ENCODE measurements at places on chromosomes 4 and X. TPM values are rescaled to one million over a fixed set of nuclear protein-coding genes. Genes with fewer than 3 reads are reported as not detected.

CT45A3 gene
- total RNA-seq = not detected

NHSL2 gene
- total RNA-seq = 0.77 TPM

TMEM255A gene
- total RNA-seq = under 0.01 TPM

IGBP1 gene
- 44.3 TPM for total RNA-seq

CCDC149 gene
- total RNA-seq = 4.6 TPM

GASK1B gene
- 81.7 TPM for total RNA-seq

GALNT7 gene
- 42.6 TPM for total RNA-seq

MAP3K15 gene
- not detected for total RNA-seq

FAM184B gene
- under 0.01 TPM for total RNA-seq

ZNF630 gene
- total RNA-seq = 1.2 TPM

FAM241A gene
- 5.8 TPM for total RNA-seq
